Neuronal stem cell (in vitro differentiated cells): ENCODE measurements at places on chromosomes 4 and X.

GRCh38 chr4:168317621-168318020, 931 bp downstream of the DDX60 start:
- no peak for DNase-seq

DNA sequence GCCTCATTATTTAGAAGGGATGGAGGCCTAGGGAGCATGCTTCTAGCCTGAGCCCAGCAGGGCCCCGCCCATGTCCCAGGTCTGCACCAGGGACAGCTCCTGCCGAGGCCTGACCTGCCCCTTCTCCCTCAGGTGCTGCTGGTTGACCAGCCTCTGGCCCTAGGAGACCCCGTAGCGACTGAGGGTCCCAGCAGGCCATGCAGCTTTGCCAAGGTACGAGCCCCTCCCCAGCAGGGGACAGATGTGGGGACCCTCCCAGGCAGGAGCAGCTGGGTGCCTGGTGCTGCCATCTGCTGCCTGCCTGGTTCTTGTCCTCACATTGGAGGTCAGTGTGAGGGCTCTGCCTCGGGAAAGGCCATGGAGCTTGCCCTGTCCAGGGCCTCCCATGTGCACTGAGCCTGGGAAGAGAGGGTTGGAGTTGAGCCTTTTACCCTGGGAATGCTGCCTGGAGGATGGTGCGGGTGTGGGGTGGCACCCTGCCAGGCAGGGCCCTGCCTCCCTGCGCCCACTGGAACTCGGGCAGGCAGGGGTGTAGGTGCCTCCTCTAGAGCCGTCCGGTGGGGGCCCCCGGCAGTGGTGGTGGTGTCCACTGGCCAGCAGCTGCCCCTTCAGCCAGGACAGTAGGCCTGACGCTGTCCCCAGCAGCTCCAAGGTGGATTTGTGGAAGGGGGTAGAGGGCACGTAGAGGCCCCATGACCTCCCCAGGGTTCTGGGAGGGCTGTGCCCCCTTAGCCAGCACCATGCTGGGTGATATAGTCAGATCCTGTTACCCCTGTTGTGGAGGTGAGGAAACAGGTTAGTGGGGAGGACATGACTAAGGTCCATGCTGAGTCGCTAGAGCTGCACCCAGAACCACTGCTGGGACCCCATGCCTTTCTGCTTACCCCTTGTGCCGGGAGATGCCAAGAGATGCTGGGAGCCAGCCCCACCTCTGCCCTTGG, 2.2 kb upstream of the MSANTD1 start:
- no peak for DNase-seq

GRCh38 chr4:156798438-156798837, 173.2 kb downstream of the PDGFC start:
- DNase-seq: no peak

- DNase-seq: no peak
Measured at GRCh38 chrX:17496407-17496806, 121.4 kb downstream of the NHS start.

DNA sequence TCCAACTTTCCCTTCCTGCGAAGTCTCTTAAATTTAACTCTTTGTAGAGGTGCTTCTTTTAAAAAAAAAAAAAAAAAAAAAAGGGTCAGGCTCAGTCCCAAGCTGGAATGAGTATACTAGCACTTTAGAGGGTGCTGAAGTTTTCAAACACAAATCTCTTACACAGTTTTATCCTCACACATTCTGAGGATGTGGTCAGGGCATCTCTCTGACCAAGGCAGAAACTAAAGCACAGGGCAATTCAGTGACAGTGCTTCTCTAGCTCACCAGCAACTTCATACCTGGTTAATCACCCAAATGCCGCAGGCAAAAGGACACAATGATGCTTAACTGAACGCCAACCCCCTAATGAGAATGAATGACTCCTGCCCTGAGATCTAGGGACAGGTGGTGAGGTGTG, 9.8 kb upstream of the PGM2 start:
- no peak for DNase-seq

DNA sequence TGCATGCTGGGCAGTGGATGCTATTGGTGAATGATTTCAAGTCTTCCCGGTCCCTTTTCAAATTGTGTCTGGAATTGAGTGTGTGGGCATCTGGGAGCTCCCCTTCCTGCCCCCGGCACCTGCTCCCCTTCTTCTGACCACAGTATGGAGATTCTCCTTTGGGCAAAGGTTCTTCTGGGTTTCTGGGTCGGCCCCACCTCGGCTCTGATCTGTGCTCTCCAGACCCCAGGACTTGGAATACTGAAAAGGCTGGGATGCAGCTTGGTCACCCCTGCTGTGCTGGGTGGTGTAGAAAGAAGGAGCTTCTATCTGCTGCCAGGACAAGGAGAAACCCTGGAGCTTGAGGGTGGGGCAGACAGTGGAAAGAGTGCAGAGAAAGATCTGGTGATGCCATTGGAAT, 78.8 kb downstream of the WFS1 start:
- no peak for DNase-seq

- DNase-seq: no peak
Measured at GRCh38 chrX:128335671-128336070, 283.5 kb upstream of the ACTRT1 start.

GRCh38 chr4:76738086-76738931, 159.6 kb downstream of the SOWAHB start:
- no peak for DNase-seq

DNA sequence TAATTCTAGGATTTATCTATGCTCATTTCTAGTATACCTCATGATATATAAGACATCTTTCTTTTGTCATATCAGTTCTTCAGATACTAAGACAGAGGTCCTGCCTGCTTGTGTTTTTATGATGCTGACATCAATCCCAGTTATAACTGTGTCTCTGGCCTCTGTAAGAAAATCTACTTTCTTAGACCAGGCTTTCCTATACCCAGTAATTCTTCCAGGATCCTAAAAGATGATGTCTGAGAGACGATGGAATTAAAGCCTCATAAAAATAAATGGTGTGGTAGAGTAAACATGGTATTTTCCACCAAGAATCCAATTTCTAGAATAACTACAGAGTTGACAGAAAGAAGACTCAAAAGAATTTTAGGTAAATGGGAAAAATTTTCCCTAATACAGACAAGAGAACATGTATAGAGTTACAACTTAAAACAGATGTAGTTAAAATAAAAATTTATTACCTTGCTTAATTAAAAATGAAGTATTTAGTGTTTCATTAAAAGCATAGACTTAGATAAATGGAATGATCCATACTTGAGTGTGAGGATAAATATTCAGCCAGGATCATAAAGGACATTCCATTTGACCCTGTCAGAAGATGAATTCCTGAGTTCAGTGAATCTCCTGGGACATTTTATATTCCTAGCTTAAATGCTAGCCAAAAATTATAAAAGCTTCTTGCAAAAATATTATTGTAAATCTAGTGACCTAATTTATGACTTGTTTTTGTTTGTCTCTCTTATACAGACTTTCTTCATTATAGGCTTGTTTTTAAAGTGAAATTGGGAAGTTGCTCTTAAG, 137.4 kb downstream of the PDLIM5 start:
- DNase-seq: no peak

DNA sequence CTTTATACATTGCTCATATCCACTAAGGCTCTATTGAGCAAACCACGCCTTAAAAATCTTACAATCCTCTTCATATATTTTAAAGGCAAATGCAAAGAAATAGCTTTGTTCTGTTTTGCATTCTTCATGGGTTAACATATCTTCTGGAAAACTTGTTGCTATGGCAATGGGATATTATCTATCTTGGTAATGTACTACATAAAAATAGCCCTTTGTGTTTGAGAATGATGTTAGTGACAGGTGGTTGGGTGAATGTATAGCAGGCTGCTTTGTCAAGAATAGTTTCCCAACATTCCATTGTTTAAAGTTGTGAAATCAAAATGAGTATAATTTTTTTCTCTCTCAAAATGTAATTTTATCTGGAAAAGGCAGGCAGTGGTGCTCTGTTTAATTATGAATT, 16.8 kb downstream of the REPS2 start:
- no peak for DNase-seq

GRCh38 chrX:77628294-77629025, 157.6 kb downstream of the ATRX start:
- DNase-seq: no peak

- no peak for DNase-seq
Measured at GRCh38 chr4:159017323-159018026, 85.4 kb upstream of the RAPGEF2 start.

DNA sequence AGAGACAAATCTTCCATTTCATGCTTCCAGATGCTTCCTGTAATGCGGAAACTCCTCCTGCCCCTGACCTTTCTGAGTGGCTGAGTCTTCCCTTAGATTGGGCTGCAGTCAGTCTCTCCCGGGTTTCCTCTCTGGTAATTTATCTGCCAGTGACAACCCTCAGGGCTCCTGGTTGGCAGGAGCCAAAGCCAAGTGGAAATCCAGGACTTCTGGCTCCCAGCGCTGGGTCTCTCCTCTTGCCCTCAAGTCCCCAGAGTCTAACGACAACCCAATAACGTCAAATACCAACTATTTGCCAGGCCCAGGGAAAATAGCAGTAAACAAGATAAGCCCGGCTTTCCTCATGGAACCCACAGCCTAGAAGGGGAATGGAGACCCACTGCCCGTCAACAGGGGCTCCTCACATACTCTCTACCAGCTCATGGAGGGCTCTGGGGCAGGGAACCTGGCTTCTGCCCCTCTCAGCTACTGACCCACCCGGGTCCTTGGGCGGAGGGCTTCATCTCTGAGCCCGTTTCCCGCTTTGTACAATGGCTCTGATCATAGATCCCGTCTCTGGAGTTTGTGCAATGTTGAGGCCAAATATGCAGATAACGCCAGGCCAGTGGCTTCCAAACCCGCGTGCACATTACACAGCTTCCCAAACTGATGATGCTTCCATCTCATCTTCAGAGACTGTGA, 1.1 kb upstream of the TBC1D14 start:
- DNase-seq: no peak

- DNase-seq: no peak
Measured at GRCh38 chr4:60502733-60503132, 697.4 kb upstream of the ADGRL3 start.

GRCh38 chrX:22105231-22105630, 73.1 kb downstream of the PHEX start:
- no peak for DNase-seq

GRCh38 chr4:122861172-122861943, 34.7 kb downstream of the FGF2 start:
- no peak for DNase-seq

GRCh38 chrX:119226446-119226845, 9.6 kb upstream of the PGRMC1 start:
- DNase-seq: no peak

DNA sequence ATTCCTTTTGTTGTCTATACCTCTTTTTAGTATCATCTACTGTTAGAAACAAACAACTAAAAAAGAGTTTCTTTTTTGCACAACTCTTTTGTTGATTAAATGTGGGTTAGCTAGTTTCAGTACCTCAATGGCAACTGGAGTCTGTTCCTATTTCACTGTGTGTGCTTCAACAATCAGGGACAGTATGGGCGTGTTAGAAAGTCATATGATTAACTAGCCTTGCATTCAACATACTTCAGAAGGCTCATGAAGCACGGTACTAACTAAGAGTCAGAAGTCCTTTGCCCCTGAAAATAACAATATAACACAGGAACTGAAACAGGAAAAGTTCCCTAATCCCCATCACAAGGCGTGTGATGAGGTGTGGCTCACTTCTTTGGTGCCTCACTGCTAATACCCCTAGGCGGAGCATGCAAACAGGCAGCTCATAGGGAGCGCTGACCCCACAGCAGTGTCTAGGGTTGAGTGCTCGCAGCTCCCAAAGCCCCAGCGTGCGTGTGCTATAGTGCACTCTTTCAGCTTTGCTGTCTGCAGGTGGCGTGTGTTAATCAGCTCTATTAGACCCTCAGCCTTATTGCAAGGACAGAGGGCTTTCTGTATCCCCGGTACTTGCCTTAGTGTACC, 203.1 kb upstream of the NDST3 start:
- no peak for DNase-seq

DNA sequence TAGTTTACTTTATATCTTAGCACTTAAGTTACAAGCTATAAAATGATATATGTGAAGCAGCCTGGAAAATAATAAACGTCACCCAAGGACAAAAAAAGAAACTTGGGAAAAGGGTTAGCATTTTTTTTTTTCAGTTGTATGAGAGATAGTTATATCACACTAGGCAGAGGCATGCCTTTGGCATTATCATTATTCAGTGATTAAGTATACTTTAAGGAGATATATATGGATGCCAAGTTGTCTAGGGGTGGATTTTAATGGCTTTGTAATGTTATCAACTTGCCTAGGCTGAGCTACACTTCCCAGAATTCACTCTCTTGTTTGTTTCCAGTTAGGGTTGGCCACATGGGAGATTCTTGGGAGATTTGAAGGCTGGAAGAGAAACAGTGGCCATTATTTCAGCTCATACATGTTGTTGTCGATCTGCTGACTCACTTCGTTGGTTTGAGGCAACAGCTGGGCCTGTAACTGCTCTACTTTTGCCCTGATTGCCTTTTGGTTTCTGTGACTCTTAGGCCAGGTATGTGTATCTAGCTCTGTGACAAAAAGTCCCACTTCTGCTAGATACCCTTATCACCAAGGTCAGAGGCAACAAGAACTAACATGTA, 11.5 kb upstream of the SRPX start:
- no peak for DNase-seq

- DNase-seq: no peak
Measured at GRCh38 chrX:124216396-124217115, 115.9 kb upstream of the TEX13D start.

DNA sequence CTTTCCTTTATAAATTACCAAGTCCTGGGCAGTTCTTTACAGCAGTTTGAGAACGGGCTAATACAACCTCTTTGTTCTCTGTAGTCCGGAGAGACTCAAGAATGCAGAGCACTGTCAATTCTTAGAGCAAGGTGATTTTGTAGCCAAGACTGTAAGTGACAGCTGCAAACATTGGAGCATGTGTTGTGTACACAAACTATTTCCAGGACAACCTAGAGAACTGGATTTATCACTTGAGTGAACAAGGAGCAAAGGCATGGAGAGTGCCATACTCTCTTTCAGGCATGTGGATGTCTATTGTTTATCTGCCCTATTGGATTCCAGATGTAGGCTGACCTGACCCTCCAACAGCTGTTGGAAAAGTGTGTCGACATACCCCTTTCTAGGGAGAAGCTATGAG, 153.9 kb downstream of the SPANXN3 start:
- no peak for DNase-seq

GRCh38 chr4:85955620-85956292, 404.1 kb downstream of the MAPK10 start:
- DNase-seq: no peak
